ENCODE measurements at places on chromosomes 2 and 18.

DNA sequence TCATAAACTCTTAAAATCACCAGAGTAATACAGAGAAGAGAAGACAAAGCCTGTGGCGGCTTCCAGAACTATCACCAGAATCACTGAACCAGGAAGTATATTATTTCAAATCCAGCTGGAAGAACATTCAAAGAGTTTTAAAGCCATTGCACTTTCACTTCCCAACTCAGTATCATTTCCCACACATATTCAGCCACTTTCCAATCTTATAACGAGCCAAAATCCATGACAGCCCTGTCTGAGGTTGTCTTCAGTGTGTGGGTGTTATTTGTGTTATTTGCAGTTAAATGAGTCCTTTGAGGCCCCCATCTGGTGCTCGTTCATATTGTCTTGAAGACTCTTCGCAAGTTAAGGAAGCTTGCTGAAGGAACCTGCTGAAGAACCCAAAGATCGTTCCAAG, 559.9 kb downstream of the TSN start:
- DNase-seq, result no peak

GRCh38 chr2:197247083-197247482, 63.5 kb downstream of the ANKRD44 start:
- DNase-seq, result no peak

GRCh38 chr18:25516747-25517498, 165.0 kb upstream of the ZNF521 start:
- no peak for DNase-seq

DNA sequence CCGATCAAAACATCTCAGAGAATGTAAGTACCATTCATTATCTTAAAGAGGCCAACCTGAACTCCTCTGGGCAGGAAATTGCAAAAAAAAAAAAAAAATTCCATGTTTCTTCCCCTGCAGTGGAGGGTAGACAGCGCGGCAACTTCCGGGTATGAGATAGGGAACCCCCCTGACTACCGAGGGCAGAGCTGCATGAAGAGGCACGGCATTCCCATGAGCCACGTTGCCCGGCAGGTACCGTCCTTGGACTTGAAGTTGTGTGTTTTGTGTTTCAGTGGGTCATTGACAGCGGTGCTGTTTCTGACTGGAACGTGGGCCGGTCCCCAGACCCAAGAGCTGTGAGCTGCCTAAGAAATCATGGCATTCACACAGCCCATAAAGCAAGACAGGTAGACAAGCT, 7.2 kb downstream of the ACP1 start:
- DNase-seq, result no peak

GRCh38 chr18:74116633-74117554, 30.7 kb downstream of the FBXO15 start:
- DNase-seq, result no peak

- peak; percentile 58 for DNase-seq
These were observed 32.4 kb upstream of the VIT start for GRCh38 chr2:36663851-36664695.
